ENCODE measurements at places on chromosomes 1 and 21.

GRCh38 chr1:163168053-163168452 lies 34.7 kb downstream of the RGS5 start:
- peak; percentile 97 for DNase-seq

DNA sequence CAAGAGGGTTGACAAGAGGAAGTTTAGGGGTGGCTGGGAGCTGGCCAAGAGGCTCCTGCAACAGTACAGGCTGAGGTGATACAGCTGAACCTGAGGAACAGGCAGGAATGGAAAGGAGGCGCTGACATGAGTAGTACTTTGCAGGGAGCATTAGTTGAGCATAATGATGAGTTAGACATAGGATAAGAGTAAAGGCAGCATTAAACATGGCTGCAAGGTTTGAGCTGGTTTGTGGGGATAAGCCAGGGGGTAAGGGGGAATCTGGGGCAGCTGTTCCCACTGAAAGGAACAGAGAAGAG lies 20.6 kb downstream of the SLC30A10 start:
- DNase-seq: no peak

DNA sequence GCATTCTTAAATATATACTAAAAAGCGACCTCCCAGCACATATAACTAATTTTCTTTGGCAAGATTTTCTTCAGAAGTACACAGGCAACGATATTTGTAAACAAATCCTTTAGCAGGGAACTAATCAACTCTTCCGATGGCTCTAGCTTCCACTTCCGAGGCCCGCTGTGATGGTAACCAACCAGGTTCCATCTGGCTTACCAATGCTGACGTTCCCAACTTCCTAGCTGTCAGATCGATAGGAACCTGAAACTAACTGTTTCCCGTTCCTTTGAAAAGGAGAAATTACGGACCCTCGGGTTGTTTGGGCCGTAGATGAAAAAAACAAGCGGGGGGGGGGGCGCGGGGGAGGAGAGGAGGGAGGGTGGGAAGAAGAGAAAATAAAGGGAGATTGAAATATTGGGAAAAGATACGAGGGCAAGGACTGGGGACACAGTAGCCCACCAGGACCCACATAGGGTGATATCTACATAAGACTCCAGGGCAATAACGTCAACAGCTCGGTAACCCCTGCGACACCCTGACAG lies 513 bp downstream of the GTF2B start:
- DNase-seq: peak; percentile 30

- peak; percentile 6 for DNase-seq
Measured at GRCh38 chr1:8815582-8816151, 1.8 kb downstream of the RERE start.

DNA sequence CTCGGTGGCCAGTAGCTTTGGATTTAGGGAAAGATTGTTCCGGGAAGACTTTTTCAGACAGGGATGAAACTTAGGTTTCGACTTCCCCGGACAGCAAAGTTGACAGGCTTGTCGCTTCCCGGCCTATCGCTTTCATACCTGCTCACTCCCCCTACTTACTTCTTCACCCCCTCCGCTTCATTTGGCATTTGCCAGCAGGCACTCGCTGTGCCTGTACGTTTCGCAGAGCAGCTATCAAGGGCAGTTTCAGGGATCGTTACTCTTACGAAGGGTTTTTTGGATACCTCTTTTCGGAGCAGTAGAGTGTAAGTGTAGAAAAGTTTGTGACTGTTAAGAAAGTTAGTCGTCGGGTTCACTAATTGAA lies 393 bp downstream of the BLZF1 start:
- DNase-seq: peak; percentile 32

GRCh38 chr1:27418326-27419185 lies 26.1 kb downstream of the GPR3 start:
- DNase-seq: peak; percentile 71

GRCh38 chr1:178278916-178279686 lies 185.2 kb downstream of the RASAL2 start:
- peak; percentile 5 for DNase-seq

- no peak for DNase-seq
Measured at GRCh38 chr1:196590012-196590708, 18.1 kb downstream of the KCNT2 start.

DNA sequence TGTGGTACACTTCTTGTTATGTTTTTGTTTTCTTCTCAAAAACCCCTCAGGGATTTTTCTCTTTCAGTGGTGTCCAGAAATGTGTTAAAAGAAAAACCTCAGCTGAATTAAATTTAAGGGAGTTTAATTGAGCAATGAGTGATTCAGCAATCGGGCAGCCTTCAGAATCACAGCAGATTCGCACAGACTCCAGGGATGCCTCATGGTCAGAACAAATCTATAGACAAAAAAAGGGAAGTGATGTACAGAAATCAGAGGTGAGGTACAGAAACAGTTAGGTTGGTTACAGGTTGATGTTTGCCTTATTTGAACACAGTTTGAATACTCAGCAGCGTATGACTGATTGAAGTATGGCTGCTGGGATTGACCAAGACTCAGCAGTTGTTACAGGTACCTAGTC lies 86.2 kb downstream of the TLR5 start:
- no peak for DNase-seq

DNA sequence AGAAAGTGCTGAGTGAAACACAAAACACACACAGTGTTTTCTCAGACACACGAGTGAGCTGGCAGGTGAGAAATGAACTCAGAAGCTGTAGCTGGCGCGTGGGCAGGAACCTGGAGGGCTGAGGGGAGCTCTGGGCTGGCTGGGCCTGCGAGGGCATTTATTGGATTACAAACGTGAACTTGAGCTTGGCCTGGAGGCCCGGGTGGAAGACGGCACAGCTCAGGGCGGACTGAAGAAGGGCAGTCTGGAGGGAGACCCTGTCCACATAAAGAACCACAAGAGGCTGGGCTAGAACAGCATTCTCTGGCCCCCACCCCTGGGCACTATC lies 52.1 kb upstream of the ADARB1 start:
- no peak for DNase-seq

- DNase-seq: no peak
Measured at GRCh38 chr1:37240897-37241296, 206.6 kb upstream of the GRIK3 start.

GRCh38 chr1:109827466-109827865 lies 63.7 kb upstream of the EPS8L3 start:
- DNase-seq: peak; percentile 50

DNA sequence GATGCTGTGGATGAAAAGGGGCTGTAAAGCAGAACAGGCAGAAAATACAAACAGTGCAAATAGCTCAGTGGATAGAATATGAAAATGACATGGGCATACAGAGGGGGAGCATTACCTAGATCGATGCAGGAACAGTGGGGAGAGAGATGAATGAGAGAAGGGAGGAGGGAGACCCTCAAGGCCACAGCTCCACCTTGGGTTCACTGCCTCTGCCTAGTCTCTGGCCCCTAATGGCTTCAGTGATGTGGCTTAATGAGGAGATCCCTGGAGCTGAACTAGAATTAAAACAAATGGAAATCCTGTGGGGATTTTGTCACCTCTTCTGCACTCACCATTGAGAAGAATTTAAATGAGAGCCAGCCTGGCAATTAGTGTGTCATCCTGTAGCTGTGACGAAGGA lies 165.0 kb downstream of the TNR start:
- no peak for DNase-seq

DNA sequence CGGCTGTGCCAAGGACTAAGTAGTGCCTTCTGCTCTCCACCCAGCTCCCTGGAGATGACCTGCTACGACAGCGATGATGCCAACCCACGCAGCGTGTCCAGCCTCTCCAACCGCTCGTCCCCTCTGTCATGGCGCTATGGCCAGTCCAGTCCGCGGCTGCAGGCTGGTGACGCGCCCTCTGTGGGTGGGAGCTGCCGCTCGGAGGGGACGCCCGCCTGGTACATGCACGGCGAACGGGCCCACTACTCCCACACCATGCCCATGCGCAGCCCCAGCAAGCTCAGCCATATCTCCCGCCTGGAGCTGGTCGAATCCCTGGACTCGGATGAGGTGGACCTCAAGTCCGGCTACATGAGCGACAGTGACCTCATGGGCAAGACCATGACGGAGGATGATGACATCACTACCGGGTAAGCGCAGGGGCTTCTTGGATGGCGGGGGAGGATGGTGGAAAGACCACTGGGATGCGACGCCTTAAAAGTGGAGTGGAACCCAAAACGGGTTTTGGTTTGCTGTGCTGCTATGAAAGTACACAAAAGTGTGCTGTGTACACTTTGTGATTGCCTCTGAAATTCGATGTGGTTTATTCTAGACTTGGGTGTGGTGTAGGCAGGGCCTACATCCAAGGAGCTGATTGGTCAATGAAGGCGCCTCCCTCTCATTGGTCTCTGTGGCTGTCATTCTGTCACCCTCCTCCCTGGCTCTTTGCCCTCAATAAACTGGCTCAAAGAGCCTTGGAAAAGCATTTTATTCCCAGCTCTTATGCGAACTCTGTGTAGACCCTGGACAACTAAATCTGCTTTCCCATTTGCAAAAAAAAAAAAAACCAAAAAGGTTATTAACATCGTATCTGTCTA lies 110.4 kb upstream of the IPO9 start:
- DNase-seq: no peak

DNA sequence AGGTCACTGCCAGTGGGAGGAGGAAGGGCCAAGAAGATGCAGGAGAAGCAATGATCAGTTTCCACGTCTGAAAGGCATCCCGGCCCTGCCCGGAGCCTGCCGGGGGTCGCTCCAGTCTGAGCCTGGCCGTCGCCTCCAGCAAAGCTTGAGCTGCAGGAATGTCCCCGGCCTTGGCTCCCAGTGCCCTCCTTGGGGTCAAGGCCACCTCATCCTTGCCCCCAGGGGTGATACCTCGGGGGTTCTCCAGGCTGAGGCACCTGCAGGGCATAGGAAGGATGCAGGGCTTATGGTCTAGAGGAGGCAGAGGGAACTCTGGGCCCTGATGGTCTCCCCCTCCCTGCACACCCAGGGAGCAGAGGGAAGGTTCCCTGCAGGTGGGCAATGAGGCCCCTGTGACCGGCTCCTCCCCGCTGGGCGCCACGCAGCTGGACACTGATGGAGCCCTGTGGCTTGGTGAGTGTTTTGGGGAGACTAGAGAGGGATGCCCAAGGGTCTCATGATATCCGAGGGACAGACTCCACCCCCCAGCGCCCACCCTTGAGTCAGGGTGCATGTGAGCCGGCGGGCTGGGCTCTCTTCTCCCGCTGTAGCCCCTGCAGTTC lies 19.9 kb downstream of the RNF223 start:
- DNase-seq: no peak

DNA sequence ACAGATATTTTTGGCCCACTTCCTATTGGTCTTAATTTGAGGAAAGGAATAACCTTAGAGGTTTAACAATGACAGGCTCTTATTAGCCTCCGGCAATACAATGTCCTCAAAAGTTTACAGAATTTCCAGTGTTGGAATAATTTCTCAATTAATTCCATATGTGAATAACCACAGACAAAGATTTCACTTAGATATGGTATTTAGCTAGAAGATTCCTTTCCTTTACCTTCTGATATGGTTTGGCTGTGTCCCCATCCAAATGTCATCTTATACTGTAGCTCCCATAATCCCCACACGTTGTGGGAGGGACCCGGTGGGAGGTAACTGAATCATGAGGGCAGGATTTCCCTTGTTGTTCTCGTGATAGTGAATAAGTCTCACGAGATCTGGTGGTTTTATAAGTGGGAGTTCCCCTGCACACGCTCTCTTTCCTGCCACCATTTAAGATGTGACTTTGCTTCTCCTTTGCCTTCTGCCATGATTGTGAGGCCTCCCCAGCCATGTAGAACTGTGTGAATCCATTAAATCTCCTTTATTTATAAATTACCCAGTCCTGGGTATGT lies 54.9 kb upstream of the RGS7 start:
- no peak for DNase-seq

DNA sequence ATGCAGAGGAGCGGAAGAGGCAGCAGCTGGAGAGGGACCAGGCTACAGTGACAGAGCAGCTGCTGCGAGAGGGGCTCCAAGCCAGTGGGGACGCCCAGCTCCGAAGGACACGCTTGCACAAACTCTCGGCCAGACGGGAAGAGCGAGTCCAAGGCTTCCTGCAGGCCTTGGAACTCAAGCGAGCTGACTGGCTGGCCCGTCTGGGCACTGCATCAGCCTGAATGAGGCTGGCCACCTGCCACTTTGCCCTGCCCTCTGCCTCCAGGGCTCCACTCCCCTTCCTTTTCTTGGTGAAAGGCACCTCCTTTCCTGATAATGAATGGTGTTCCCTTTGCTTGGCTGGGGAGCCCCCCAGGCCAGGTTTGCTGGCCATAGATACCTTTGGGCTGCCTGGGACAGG lies 3.3 kb upstream of the HMGN2 start:
- DNase-seq: no peak
